ENCODE measurements at places on chromosomes 2 and 18.

DNA sequence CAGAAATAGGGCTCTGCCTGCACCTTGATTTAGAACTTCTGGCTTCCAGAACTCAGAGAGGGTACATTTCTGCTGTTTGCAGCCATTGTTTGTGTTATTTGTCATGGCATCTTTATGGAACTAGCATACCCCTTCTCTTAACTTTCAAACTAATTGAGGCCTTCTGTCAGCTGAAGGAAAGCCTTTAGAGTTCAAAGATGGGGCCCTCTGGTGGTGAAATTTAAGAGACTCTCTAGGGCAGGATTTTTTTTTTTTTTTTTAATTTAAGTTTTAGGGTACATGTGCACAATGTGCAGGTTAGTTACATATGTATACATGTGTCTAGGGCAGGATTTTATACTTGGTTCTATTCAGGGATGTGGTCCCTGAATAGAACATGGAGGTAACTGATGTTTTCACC, 260.6 kb upstream of the LINC00305 start:
- no peak for DNase-seq

DNA sequence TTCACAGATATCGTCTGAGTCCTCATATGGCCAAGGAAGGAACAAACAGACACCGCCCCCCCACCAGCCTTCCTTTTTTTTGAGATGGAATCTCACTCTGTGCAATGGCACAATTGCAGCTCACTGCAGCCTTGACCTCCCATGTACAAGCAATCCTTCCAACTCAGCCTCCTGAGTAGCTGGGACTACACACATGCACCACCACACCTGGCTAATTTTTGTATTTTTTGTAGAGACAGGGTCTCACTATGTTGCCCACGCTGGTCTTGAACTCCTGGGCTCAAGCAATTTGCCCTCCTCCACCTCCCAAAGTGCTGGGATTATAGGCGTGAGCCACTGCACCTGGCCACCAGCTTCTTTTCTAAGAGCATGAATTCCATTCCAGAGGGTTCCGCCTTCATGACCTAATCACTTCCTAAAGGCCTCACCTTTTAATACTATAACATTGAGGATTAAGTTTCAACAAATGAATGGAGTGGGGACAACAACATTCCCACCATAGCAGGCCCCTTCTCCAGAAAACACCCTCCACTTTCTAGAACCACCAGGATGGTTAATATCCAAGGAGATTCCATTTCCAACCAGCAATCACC, 2.2 kb upstream of the TMBIM1 start:
- no peak for DNase-seq

DNA sequence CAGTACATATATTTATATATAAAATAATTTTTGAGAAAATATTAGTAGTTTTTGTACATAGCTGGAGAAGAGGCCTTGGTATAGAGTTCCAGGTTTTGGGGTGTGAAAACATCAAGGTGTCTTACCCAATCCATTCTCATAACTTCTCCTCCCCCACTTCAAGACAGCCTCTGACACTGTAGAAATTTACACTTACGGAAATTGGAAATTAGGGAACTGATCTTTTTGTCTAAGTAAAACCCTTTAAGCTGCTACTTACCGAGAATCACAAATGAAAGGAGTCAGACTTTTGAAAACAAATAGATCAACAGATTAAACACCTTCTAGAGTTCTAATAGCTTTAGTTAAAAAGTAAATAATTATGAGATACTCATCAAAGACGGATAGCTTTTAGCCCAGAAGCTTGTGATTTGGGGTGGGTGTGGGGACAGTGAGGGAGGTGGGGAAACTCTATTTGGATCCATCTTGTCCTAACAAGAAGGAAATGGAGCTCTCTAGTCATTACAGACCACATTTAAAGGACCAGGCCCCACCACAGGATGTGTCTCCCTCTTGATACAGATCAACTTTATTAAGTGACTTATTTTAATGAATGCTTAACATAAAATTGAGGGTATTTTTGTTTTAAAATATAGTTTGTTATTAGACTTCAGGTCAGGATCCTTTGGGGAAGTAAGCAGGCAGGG, 11.1 kb upstream of the FBXO11 start:
- no peak for DNase-seq

GRCh38 chr2:23838581-23838980, 88.3 kb downstream of the ATAD2B start:
- no peak for DNase-seq

DNA sequence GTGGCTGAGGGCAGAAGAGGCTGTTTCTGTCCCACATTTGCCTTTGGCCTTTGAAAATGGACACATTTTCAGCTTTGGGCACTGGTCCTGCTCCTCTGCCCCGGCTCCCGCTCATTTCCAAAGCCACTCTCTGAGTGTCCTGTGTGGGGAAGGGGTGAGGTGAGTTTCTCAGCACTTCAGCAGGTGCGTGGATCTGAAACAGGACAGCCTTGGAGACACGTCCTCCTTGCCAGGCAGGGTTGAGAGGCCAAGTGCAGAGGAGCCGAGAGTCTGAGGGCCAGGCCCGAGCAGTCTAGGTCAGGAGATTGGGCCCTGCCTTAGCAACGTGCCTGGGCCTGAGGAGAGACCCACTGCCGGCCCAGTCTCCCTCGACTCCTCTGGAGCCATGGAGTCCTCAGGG, 21.9 kb upstream of the ALPI start:
- no peak for DNase-seq

DNA sequence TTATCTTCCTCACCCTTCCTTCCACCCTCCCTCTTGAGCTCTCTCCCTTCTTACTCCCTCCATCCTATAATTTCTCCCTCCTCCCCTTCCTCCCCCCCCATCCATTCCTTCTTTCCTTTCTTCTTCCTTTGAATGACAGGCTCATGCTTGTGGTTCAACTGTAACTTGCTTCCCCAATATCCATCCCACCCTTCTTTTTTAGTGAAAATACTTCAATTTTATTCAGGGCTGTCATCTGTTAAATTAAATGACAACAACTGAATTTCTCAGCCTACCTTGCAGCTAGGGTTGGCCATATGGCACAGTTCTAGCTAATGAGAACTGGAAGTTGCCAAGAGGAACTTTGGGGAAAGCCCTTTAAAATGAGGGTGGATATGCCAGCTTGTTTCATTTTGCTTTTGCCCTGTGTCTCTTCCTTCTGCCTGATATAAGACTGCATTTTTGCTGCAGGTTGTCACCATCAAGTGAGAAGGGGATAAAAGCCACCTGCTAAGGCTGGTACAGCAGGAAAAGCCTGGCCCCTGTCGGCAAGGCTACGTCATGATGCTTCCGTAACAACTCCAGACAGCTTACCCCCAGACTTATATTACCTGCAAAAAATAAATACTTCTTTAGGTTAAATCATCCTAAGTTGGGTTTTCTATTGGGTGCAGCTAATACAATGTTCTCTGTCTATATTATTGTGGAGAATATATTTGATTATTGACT, 121.8 kb downstream of the NXPH2 start:
- DNase-seq: no peak

DNA sequence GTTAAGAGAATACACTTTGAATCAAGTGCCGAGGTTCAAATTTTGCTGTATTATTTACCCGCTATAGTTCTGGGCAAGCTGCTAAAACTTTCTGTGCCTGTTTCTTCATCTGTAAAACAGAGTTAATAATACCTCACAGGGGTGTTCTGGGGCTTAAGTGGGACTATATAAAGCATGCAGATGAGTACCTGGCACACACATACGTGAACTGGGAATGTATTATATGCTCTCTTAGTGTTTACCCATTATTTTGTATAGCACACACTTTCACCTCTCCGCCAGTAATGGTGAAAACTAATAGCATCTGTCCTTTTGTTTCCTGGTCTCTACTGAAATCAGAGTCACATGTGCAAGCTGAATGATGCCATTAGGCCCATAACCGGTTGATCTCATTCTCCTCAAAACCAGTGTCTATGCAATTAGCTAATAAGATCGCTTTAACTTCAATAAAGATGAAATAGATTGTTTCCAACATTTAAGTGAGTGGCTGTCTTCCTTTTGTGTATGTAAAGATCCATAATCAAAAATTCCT, 3.8 kb upstream of the CDKL4 start:
- peak; percentile 81 for DNase-seq

DNA sequence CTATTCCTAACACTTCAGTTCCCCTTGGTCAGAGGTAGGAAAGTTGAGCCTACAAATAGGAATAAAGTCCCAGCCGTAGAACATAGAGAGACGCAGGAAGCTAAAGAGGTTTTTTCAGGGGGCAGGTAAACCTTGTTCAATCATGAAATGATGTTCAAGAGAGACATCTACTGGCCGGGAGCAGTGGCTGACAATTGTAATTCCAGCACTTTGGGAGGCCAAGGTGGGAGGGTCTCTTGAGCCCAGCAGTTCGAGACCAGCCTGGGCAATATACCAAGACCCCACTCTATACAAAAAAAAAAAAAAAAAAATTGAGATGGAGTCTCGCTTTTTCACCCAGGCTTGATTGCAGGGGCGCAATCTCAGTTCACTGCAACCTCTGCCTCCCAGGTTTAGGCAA, 66.7 kb upstream of the DNAJC10 start:
- DNase-seq: peak; percentile 9

DNA sequence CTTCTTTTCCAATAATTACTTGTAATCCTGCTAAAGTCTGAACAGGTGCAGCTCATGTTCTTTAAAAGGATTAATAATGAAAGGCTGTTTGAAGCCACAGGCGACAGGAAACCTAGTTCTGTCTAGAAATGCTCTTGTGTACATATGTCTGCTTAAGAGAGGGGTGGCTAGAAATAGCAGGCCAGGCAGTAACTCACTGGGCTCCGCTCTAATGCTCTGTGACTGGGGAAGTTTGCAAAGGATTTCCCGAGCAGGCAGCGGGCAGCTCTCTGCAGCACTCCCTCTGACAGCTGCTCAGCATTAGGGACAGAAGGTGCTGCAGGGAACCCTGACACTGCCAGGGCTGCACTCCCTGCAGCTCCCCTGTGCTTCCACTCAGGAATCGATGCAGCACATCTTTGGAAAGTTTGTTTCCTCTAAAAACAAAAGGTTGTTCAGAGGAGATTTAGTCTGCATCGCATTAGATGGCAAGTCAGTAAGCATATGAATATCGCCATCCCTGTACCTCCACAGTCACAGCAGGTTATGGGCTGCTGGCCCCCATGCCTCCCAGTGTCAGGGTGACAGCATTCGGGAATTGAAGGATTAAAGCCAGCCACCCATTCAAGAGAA, 33.1 kb upstream of the TTC39C start:
- no peak for DNase-seq

DNA sequence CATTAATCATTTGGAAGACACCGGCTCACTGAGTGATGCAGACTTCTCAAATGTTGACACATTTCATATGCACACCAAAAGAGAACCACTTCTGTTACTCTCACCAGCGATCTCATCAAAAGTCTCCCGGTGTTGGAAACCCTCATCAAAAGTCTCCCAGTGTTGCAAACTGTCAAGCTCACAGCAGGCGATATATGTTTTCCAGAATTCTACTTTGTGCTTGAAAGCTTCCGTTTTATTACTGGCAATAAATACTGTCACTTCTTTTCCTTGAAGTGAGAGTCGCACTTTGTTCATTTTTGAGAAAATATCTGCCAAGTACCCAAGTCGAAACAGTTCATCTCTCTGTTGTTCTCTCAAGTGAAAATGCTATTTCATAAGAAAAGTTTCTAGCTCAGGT, 20.5 kb downstream of the MLPH start:
- DNase-seq: no peak

DNA sequence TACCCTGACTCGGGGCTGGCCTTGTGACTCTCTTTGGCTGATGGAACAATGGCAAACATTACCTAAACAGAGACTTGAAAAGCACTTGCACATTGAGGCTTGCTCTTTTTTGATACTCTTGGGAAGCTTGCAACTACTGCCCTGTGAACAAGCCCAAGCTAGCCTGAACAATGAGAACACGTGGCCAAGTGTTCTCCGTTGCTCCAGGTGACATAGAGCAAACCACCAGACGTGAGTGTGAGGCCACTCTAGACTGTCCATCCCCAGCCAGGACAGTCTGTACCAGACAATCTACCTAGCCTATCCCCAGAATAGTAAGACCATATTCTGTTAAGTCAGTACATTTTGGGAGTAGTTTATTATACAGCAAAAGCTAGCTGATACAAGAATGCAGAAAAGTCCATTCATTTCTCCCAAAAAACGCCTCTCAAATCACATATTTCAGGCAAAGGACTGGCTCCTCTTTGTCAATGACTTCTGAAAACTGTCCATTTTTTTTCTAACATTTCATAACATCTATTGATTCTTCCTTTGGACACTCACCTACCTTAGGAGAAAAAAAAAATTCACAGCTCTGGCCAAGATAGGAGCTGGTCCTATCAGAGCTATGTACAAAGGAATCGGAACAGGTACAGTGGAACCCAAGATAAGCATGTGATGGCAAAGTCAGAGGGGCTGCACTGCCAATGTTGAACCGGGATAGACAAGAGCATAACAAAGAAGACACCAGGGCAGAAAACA, 142.1 kb upstream of the PKDCC start:
- DNase-seq: no peak

GRCh38 chr2:129794540-129794939, 184.9 kb upstream of the RAB6C start:
- DNase-seq: no peak

DNA sequence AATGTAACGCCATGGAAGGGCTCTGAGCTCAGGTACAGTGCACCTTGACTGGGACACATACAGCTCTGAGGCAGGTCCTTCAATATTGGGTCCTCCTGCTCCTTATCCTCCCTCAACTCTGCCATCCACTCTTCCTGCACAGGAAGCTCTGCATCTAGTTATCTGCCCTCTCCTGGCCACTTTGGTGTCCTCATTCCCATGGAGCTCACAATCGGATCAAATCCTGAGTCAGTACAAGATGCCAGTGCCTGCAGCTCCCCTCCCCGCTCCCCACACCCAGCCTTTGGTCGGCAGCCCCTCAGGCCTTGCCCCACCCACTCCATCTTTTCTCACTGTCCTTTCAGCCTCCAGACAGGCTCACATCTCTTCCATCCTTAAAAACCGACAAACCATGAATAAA, 58.0 kb downstream of the LRRFIP1 start:
- DNase-seq: no peak
